Activated T-cell treated with anti-CD3 and anti-CD28 coated beads, Interleukin-2, amount 50 U/mL, for 1 hour (primary cell): ENCODE measurements at places on chromosomes 5 and 9.

DNA sequence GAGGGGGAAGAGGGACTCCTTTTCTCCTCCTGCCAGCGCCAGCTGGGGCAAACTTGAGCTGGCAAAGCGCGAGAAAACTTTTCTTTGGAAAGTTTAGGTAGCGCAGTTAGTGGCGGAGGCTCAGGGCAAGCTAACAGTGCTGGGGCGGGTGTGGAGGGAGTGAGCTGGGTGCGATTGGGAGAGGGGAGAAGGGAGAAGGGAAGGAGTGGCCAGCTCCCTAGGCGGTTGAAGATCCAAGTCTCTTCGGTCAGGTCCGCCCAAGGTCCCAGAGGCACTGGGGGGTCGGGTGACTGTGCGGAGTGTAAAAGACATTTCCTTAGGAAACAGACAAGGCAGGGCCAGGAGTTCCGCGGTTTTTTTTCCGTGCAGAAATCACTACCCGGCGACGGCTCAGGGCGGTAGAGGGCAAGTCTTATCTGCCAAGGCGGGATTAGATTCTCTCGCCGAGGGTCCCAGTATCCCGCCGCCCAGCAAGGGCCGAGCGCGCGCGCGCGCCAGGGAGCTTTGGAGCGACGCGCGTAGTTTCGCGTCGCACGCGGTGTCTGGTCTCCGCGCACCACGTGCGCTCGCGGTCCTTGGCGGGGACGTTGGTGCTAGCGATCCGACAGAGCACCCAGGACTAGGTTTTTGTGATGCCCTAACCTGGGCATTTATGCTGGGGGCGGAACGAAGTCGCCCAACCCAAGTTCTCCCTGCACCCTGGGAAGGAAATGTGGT, 33.6 kb upstream of the NFIB start:
- DNase-seq: no peak

DNA sequence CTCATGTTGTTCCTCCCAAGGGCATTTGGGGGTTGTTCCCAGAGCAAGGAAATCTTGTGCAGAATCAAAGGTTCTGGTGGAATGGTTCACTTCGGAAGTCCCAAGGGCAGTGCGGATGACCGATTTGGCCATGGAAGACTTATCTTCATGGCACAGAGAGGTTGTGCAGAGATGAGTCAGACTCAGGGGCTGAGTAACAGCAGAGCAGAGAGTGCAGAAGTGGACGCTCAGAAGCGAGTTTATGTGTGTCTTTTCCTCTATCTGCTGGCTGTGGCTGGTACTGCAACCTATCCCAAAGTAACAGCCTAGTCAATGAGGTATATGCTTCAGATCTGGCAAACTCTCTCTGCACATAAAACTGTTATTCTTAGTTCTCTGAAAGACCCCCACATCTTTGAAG, 118.1 kb downstream of the DPYSL3 start:
- no peak for DNase-seq

GRCh38 chr9:114888607-114889006, 41.8 kb downstream of the TNFSF8 start:
- no peak for DNase-seq

DNA sequence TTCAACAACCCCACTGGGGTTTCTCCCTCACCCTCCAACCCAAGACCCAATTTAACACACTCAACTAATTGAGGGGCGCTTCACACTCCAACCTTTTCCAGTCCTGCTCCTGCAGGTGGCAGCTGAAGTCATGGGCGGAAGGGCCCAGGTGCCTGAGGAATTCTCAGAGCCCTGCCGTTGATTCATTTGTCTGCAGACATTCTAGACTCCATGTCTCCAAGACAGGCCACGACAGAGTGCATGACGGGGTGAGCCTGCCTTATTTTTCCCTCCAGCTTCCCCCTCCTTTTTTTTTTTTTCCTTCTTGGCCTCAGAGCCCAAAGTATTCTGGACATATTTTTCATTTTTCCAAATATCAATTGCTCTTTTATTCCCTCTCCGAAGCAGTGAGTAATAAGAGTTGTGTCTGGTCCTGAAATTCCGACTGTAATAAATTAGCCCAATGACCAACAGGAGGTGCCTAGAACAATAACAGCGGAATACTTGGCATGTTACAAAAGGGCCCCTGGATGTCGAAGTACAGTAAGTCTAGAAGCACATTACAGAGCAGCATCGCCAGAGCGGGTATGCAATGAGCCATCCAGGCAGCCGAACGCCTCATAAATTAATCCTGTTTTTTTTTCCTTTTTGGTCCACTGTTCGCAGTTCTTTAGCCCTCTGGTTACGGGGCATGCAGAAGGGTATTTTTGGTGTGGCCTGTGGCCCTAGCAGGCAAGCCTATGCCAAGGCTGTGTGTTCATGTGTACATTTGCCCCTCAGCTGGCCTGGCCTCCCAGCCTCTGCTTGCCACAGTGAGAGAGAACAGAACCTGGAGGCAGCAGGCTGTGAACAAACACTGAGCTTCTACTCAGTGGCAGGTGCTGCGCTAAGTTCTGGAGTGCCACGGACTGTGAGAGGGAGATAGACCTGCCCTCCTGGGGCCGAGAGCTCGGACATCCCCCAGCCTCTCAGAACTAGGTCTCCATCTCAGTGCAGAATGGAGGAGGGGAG, 8.6 kb upstream of the SMIM23 start:
- DNase-seq: no peak

DNA sequence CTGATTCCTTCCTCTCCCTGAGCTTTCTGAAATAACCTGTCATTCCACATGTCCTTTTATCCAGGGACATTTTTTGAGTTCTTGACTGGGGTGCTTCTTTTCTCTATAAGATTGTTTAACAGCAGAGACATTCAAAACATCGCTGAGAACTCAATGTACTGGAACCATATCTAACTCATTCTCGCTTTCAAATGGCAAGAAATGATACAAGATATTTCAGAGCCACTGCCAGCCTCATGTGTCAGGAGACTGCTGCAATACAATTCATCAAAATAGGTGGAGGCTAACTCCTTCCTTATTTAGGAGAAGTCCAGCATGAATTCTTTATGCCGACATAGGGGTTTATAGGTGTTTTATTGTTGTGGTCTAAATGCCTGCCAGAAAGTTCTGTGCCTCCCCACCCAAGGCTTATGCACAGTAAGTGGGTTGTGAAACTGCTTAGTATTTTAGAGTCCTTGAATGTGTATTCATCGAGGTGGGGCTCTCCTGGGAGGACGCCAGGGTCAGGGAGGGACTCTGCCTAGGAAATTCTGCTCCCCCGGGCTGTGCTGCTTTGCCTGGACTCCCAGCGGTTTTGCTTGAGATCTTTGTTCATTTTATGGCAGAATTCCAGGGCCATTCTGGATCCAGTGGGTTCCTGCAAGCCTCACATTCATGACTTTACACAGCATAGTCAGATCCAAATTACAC, 53.9 kb downstream of the ZNF474 start:
- DNase-seq: no peak
